Spinal cord (tissue), 10 donors: ENCODE measurements at places on chromosomes 6 and 20.

- H3K27ac ChIP-seq: peak within 1 kb of the TSS; percentile 99
- H3K4me3 ChIP-seq: peak within 1 kb of the TSS; percentile 99
- H3K4me1 ChIP-seq: peaks cover 31% of the 10 kb centered on the region
- H3K36me3 ChIP-seq: peaks cover 40% of the 10 kb centered on the region
- H3K27me3 ChIP-seq: no peaks in the 10 kb centered on the region
Measured at GRCh38 chr6:33298773-33299236, at the start of gene RGL2. TSS of gene RGL2 (minus strand) at chr6:33298942. CDS start at chr6:33298610, 332 bp downstream.

- H3K27ac ChIP-seq: no peak overlapping the region
- H3K4me1 ChIP-seq: peaks cover 23% of the 10 kb centered on the region
- no peaks in the 10 kb centered on the region for H3K27me3 ChIP-seq
- DNase-seq: no peak
- H3K4me3 ChIP-seq: no peak overlapping the region
Measured at GRCh38 chr6:168128006-168128630, 49.1 kb upstream of the FRMD1 start.

- H3K27me3 ChIP-seq: peaks cover 6% of the 10 kb centered on the region
- no peak overlapping the region for H3K4me3 ChIP-seq
- H3K36me3 ChIP-seq: no peaks in the 10 kb centered on the region
- DNase-seq: no peak
- H3K4me1 ChIP-seq: peaks cover 3% of the 10 kb centered on the region
Measured at GRCh38 chr20:21557241-21558020, 43.6 kb upstream of the NKX2-2 start.

GRCh38 chr6:134602123-134602522, 284.2 kb upstream of the SGK1 start:
- no peaks in the 10 kb centered on the region for H3K4me1 ChIP-seq
- no peak overlapping the region for H3K4me3 ChIP-seq
- DNase-seq: no peak
- no peaks in the 10 kb centered on the region for H3K36me3 ChIP-seq

- DNase-seq: no peak
- H3K4me1 ChIP-seq: peaks cover 15% of the 10 kb centered on the region
- no peak overlapping the region for H3K4me3 ChIP-seq
- no peaks in the 10 kb centered on the region for H3K36me3 ChIP-seq
Measured at GRCh38 chr20:51533291-51534172, 9.0 kb downstream of the NFATC2 start.

- peaks cover 2% of the 10 kb centered on the region for H3K27me3 ChIP-seq
- H3K36me3 ChIP-seq: peaks cover 7% of the 10 kb centered on the region
- no peak overlapping the region for H3K4me3 ChIP-seq
- peaks cover 32% of the 10 kb centered on the region for H3K4me1 ChIP-seq
- H3K27ac ChIP-seq: no peak overlapping the region
Measured at GRCh38 chr20:46210672-46211330, 92.7 kb downstream of the CD40 start.

DNA sequence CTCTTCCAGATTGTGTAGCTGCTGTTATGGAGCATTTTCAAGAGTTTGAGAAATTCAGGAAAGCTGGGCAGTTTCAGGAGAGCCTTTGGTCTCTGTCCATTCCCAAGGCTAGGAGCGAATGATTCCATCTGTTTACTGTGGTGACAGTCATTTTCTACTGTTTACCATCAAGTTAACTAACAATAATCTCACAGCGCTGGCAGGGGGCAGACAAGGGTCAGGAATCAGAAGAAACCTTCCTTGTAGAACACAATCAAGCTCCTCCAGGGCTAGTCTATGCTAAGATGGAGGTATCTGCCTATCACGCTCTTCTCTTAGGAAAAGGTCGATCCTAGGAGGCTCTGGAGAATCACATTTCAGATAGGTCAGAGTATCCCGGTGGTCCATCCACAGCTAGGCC, 293.9 kb downstream of the KIF16B start:
- no peaks in the 10 kb centered on the region for H3K36me3 ChIP-seq
- no peak overlapping the region for H3K27ac ChIP-seq
- H3K4me1 ChIP-seq: no peaks in the 10 kb centered on the region
- H3K4me3 ChIP-seq: no peak overlapping the region
- DNase-seq: no peak
- H3K27me3 ChIP-seq: no peaks in the 10 kb centered on the region

GRCh38 chr6:80183019-80183795, 76.7 kb downstream of the BCKDHB start:
- no peak overlapping the region for H3K27ac ChIP-seq
- no peaks in the 10 kb centered on the region for H3K27me3 ChIP-seq
- no peak overlapping the region for H3K4me3 ChIP-seq
- no peaks in the 10 kb centered on the region for H3K4me1 ChIP-seq

DNA sequence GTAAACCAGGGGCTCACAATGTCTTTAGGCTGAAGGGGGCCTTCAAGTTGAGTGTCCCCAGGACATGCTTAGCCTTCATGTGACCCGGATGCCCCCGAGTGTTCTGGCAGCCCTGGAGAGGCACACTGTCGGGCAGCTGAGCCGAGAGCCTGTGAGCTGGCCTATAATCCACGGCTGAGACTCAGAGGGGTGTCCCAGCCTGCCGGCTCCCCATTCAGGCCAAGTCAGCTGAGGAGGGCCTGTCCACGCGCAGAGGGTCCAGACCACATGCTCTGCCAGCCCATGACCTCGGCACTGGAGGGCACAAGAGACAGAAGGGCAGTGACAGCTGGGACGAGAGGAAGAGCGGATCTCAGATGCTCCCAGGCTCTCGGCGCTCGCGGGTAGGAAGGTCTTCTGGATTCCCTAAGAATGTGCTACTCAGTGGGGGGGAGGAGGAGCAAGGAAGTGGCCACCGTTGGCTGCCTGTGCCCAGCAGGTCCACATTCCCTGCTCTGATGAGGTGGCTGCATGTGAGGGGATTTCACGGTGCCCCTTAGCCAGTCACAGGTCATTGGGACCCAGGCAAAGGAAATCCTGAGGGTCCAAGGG, 224.7 kb downstream of the NRN1 start:
- H3K4me3 ChIP-seq: no peak overlapping the region
- no peak overlapping the region for H3K27ac ChIP-seq

DNA sequence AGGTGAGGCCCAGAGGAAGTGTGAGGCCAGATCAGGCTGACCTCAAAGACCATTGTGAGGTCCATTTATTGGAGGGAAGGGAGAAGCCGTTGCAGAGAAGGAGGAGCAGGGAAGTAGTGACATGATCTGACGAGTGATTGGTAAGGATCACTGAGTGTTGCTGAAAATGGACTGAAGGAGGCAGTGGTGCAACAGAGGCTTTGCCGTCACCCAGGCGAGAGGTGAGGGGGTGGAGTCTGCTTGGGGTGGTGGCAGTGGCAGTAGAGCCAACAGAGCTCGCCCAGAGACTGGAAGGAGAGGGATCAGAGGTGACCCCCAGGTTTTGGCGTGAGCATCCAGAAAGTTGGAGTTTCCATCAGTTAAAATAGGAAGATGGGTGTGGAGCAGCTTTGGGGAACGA, 67.9 kb upstream of the CLDN20 start:
- H3K36me3 ChIP-seq: no peaks in the 10 kb centered on the region

DNA sequence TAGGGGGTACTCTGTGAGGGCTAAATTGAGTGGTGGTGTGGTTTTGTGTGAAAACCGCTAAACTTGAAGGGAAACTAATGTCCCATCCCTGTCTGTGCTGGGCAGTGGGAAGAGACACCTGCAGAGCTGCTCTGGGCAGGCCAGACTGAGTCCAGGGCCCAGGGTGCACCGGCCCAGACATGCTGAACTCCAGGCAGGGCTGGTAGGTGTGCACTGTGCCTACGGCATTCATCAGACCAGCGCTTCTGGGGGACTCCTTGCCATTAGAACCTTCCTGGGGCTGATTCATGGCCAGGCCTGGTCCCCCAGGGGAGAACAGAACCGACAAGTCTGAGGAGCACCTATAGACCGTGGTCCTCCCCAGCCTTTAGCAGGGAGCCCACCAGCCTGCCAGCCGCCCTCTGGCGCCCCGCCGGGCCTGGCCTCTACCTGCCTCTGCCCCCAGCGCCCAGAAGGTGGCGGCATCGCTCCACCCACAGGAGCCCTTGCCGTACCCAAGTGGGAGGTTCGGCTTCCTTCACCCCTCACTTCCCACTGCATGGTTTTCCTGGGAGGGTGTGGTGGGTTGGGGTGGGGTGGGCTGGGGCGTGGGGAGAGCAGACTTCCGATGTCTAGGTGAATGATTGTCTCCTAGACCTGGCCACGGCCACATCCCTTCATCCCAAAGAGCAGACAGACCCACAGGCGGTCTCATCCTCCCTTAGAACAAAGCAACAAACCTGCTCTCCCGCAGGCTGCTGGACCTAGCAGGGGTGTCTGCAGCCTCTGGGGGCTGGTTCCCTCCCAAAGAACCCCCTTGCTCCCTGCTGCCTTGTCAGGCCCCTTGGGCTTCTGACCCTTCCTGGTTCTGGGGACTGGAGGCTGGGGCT, 15.5 kb downstream of the CCDC167 start:
- H3K36me3 ChIP-seq: peaks cover 57% of the 10 kb centered on the region
- H3K4me1 ChIP-seq: peaks cover 67% of the 10 kb centered on the region
- no peak for DNase-seq
- no peak overlapping the region for H3K4me3 ChIP-seq
- H3K27me3 ChIP-seq: no peaks in the 10 kb centered on the region
- no peak overlapping the region for H3K27ac ChIP-seq

DNA sequence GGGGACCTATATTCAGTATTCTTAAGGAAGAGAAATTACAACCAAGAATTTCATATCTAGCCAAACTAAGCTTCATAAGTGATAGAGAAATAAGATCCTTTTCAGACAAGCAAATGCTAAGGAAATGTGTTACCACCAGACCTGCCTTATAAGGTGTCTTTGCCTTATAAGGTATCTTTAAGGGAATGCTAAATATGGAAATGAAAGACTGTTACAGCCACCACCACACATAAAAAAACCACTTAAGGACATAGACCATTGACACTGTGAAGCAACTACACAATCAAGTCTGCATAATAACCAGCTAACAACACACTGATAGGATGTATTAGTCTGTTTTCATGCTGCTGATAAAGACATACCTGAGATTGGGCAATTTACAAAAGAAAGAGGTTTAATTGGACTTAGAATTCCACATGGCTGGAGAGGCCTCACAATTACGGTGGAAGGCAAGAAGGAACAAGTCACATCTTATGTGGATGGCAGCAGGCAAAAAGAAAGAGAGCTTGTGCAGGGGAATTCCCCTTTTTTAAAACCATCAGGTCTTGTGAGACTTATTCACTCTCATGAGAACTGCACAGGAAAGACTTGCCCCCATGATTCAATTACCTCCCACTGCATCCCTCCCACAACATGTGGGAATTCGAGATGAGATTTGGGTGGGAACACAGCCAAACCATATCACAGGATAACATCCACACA, 119.2 kb upstream of the LAMA2 start:
- no peak overlapping the region for H3K27ac ChIP-seq
- no peaks in the 10 kb centered on the region for H3K4me1 ChIP-seq
- no peaks in the 10 kb centered on the region for H3K27me3 ChIP-seq
- no peaks in the 10 kb centered on the region for H3K36me3 ChIP-seq
- H3K4me3 ChIP-seq: no peak overlapping the region

GRCh38 chr20:59680852-59681251, 76.5 kb downstream of the PHACTR3 start:
- no peak for DNase-seq
- no peaks in the 10 kb centered on the region for H3K27me3 ChIP-seq
- no peak overlapping the region for H3K27ac ChIP-seq
- no peak overlapping the region for H3K4me3 ChIP-seq
- peaks cover 31% of the 10 kb centered on the region for H3K4me1 ChIP-seq
- peaks cover 7% of the 10 kb centered on the region for H3K36me3 ChIP-seq

DNA sequence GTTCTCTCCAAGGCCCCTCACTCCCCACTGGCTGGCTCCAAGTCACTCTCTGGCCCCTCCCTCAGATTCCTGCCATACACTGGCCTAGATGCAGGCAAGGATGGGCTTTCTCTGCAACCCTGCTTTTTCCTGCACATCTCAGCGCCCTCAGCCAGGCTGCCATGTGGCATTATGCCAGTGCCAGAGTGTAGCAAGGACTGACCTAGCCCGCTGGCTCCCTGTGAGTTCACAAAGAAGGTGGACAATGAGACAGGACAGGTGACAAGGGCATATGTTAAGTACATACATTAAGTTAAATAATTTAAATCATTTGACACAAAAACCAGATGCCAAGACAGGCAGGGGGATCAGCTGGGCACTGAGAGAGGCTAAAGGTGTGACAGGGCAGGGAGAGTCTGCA, 394.6 kb downstream of the ZFAND3 start:
- H3K4me3 ChIP-seq: no peak overlapping the region
- H3K27ac ChIP-seq: no peak overlapping the region
- no peaks in the 10 kb centered on the region for H3K27me3 ChIP-seq
- no peak for DNase-seq

DNA sequence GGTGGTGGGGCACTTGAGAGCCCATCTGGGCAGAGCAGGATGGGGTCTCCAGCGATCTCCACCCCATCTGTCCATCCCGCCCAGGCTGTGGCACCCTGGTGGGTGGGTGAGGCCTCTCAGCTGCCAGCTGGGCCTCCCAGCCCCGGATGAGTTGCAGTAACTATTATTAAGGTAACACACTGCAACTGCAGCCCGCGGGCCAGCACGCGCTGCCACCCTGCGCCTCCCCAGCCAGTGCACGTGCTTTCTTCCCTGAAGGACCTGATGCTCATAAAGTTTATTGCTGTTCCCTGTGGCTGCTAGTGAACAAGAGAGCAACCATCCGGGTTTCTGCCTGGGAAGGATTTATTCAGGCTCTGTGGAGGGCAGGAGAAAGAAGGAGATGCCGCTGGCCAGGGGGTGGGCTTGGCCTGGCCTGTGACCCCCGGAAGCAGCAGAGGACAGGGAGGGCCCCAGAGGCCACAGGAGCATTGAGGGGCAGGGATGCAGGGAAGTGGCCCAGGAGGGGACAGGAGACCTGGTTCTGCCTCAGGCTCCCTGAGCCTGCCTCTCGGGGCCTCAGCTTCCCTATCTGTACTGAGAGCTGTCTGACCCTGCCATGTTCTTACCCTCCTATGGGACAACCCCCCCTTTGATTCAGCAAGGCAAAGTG, 1.7 kb downstream of the IP6K3 start:
- H3K4me3 ChIP-seq: no peak overlapping the region
- H3K27me3 ChIP-seq: no peaks in the 10 kb centered on the region
- H3K4me1 ChIP-seq: peaks cover 39% of the 10 kb centered on the region
- no peaks in the 10 kb centered on the region for H3K36me3 ChIP-seq
- DNase-seq: no peak
